NT2/D1 (cell line): ENCODE measurements at places on chromosomes 11 and 22.
A peak's percentile ranks its signal among the peaks of the same experiment; 100 is the strongest.

DNA sequence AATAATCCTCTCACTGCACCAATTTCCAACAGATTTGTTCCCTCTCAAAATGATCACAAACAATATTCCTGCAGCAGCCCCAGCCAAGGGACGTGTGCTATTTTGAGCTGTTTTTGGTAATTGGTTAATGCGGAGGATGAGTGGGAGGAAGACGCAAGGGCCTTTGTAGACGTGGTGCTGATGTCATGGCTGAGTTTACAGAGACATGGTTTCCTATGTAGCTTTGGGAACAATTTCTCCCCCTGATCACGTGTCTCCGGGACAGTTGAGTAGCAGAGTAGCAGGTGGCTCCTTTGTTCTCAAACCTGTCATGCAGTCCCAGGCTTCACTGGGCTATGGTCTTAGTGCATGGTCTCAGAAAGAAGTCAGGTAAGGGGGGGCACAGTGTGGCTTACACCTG lies 183.2 kb upstream of the NECTIN1 start:
- DNase-seq = no peak

- no peak for DNase-seq
Observed at GRCh38 chr11:113623114-113623513, 83.0 kb downstream of the TMPRSS5 start.

DNA sequence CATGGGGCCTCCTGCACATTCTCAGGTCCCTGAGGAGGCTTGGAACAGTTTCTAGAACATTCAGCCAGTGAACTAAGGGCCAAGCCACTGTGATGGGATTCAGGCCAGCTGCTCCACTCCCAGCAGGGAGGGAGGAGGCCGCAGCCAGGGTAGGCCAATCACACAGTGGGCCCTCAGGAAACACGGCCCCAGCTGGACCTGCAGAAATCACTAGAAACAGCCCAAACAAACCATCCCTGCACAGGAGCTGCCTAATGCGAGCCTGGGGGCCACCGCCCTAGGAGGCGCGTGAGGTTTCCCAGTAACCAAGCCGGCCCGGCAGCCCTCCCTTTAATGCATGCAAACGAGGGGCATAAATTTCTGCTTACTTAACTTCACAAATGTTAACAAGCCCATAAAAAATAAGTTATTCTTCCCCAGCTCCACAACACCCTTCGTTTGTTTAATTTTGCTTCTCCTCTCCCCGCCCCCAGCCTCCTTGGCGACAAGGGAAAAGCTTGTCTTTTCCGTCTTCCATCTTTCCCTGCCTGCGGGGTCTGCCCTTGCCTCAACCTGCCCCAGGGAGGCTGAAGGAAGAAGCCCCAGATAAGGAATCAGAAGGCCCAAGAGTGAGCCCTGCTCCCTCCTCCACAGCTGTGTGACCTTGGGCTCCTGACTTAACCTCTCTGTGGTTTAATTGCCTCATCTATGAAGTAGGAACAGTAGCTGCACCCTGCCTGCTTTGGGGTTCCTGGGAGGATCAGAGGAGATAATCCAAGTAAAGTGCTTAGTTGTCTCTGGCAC lies 25.7 kb downstream of the ELFN2 start:
- DNase-seq = no peak

- DNase-seq = no peak
Observed at GRCh38 chr11:40241524-40242051, 1217.9 kb downstream of the LRRC4C start.

GRCh38 chr22:24117942-24118341 lies 63.3 kb upstream of the SUSD2 start:
- peak; percentile 27 for DNase-seq

GRCh38 chr11:66004186-66004585 lies 1.9 kb downstream of the BANF1 start:
- DNase-seq = no peak

DNA sequence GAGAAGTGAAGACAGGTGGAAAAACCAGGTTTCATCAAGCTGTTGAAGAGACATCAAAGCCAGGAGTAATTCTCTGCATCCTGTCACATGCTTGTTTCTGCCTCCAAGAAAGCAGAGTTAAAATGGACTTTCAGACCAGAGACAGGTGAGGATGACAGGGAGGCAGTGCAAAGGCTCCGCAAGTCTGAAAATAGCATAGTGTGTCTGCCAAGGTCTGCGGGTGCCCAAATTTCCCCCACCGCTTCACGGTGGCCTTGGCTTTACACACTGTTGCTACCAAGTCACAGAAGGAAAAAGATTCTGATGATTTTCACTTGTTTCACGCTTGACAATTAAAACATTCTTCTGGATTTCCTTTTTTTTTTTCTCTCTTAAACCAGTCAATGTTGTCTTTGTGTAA lies 44.2 kb downstream of the SNX19 start:
- DNase-seq = no peak

DNA sequence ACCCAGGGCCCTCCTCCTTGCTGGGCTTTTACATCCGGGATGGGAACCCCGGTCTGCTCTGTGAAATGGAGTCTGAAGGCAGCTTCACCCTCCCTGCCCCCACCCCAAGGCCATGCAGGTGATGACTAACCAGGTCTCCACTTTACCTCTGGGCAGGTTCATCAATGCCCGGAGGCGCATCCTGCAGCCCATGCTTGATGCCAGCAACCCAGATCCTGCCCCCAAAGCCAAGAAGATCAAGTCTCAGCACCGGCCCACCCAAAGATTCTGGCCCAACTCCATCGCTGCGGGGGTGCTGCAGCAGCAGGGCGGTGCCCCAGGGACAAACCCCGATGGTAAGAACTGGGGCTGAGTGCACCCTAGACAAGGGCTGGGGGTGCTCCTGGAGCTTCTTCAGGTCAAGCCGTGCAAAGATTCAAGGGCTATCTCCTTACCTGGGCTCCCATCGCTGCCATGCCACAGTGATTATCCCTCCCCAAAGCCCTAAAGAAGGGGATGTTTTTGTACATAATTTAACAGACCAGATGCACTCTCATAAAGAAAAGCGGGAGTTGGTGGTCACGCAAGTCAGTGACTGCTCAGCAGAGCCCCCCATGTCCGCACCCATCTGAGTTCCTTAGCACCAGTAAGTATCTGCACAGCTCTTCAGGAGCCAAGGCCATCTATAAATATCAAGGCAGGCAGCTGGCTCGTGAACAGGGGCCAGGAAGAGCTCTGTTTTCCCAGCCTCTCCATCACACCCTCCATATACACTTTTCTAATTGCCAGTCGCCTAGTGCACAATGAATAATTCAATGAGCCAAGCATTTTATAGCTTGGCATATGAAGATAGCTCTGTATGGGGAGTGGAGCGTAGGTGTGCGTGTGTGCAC lies 66.0 kb downstream of the FEZ1 start:
- no peak for DNase-seq

GRCh38 chr11:93591247-93591898 lies 48.2 kb upstream of the SMCO4 start:
- no peak for DNase-seq

DNA sequence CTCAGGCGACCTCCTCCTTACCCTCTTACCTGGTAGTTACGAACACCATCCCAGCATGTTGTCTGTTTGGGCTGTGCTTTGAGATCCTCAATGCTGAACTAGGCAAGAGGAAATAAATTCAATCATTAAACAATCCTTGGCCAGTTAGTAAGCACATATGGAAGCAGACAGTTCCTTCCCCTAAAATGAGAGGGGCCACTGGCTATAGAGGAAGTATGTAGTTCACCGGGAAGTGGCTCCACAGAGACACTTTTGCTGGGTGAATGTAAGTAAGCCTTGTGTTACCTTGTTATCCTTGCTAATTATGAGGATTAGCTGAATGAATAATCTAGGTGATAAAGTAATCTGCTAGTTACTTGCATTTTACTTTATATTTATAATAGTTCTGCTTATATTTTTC lies 2.9 kb downstream of the THYN1 start:
- no peak for DNase-seq

- DNase-seq = no peak
Observed at GRCh38 chr11:86737737-86738136, 62.6 kb upstream of the PRSS23 start.

- no peak for DNase-seq
Observed at GRCh38 chr11:9017773-9018172, 14.0 kb upstream of the NRIP3 start.

DNA sequence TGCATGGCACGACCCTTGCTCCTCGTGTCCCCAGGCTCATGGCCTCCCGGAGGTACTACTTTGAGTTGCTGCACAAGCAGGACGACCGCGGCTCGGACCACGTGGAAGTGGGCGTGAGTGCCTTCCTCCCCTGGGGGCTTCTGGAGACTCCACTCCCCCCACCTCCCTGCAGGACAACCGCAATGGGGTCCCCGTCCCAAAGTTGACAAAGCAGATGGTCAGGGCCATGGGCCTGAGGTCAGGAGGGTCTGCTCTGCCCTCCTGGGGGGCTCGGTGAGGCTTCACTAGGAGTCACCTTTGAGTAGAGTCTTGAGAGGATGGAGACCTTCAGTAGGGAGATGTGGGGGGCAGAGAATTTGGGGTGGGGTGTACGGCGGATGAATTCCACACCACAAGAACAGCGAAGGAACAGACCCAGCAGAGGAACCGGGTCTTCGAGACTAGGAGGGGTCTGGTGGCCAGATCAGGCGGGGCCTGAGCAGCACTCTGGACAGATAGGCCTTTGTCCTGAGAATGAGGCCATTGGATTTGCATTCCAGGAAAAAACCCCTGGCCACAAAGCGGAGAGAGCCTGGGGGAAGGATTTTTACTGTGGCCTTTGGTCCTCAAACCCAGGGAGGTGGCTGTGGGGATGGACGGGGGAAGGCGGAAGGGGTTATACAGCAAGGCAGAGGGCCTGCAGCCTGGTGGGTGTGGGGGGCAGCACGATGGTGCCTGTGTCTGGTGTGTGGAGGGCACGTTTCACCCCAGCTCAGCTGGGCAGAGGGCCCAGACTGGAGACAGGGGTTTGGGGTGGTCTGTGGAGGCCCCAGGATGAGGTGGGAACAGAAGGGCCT lies 4.6 kb downstream of the B4GALNT4 start:
- DNase-seq = no peak

- peak; percentile 80 for DNase-seq
Observed at GRCh38 chr11:4626207-4627099, 10.8 kb upstream of the OR51D1 start.

DNA sequence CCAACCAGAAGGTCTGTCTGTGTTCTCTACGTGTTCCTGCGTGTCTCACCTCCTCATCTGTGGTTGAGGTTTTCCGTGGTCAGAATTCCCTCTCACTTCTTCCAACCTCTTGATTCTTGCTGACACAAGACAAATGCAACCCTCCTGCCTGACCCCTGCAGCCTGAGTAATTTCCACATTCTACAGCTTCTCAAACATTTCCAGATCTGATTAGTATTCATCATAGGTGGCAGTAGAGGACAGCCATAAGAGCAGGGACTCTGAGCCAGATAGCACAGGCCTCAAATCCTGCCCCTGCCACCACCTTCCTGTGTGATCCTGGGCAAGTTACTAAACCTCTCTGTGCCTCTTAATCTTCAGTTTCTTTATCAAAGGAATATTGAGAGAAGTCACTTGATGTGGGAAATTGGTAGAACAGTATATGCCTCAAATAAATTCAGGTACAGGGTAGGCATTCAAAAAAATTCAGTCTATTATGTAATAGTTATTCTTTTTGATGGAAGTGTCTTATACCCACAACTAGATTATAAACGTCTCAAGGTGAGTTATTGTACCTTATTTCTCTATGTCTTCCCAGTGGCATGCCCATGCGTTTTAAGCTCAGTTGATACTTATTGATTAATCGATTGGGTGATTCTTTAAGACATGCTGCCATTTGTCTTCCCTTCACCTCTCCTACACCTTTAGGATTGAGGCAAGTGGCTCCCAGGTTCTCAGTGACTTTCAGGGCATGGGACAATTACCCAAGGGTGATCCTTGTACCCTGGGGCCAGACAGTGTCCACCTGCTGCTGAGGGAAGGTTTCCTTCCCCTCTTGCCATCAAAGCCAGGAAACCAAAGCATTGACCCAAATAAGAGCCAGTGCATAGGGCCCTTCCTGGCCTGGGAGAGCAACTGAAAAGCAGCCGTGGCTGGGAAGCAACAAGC lies 19.6 kb downstream of the POU2AF1 start:
- DNase-seq = no peak

DNA sequence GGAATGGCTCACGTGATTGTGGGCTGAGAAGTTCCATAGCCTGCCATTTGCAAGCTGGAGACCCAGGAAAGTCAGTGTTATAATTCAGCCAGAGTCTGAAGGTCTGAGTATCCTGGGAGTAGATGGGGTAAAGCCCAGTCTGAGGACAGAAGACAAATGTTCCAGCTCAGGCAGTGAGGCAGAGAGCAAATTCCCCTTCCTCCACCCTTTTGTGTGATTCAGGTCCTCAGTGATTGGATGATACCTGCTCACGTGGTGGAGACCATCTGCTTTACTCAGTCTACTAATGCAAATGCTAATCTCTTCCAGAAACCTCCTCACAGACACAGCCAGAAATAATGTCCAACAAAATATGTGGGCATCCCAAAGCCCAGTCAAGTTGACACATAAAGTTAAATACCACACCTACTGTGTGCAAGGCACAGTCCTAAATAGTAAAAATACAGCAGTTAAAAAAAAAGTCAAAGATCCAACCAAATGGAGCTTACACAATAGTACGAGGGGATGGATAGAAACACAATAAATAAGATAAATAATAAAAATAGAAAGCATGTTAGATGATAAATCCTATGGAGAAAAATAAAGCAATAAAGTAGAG lies 13.2 kb upstream of the APOL6 start:
- no peak for DNase-seq

DNA sequence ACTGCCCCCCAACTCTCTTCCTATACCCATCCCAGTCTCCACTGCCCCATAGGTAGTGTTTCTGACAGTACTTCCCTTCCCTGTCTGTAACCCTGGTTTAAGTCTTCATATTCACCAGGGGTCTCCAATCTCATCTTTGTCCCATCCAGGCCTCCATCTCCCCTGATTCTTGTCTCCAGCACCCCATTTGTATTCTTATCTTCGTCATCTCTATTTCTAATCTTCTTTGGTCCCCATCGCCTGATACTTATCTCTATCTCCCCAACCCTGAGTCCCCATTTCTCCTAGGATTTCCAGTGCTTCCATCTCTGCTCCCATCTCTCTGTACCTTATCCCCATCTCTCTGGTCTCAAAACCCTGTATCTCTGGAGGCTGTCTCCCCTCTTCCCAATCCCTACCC lies 1.8 kb downstream of the PHOX2A start:
- no peak for DNase-seq

- DNase-seq = no peak
Observed at GRCh38 chr11:111331711-111332479, 33.5 kb downstream of the POU2AF3 start.

- DNase-seq = no peak
Observed at GRCh38 chr11:62179995-62180394, 10.0 kb upstream of the SCGB1D1 start.
